Fibroblast of villous mesenchyme (primary cell): ENCODE measurements at places on chromosomes 6 and 20. TPM values are rescaled to one million over a fixed set of nuclear protein-coding genes. Genes with fewer than 3 reads are reported as not detected.

DNA sequence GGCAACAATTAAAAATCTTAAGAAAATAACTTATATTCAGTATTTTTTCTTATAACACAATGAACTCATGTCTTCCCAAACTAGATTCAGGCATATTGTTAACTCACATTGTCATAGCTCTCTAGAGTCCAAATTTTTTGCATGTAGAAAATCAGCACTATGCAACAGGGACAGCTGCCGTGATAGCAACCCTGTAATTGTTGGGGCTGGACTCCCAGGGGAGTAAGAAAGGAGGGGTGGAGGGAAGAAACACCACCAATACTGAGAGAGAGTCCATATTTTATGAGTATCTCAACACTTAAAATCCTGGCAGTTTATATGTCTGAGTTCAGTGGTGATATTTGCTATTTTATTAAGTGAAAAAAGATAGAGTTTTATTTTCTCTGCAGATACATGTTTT lies 89.6 kb upstream of the HS3ST5 start:
- no peak for DNase-seq

DNA sequence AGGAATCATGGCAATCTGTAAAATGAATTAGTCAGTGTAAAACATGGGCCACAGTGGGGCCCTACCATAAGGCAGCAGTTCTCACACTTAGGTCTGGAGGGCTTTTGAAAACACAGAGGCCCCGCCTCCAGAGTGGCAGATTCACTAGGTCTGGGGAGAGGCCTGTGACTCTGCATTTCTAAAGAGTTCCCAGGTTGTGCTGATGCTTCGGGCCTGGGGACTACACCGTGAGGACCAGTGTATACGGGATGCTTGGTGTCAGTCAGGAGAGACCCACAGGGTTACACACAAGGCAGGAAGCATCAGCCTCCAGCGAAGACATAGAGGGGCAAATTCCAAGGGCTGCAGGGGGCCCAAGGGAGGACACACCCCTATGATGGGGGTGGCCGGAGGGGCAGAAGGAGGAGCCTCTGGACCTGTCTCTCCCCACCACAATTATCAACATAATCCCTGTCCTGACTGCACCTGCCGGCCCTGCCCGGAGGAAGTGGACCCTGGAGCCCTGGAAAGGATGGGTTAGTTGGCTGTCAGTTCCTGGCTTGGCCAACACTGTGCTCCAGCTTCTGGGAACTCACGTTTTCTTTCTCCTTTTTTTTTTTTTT lies 46.7 kb downstream of the FGD2 start:
- DNase-seq = peak; percentile 14

DNA sequence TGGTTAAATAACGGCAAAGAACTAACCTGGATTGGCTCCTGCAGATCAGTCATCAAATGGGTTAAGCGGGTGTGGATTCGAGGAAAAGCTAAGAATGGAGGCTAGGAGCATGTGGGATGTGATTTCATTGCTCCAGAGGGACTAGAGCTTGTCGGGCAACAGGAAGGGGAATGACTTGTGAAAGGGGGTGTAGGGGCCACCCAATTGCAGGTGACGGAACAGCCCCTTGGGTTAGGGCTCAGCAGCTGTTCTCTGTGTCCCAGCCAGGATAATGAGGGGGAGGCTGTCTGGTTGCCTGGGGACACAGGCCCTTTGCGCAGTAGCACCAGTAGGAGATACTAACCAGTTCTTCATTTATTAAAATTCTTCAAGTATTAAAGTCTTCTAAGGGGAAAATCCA lies 25.0 kb upstream of the MRPS18A start:
- DNase-seq = no peak

Gene ULBP2
- 4.5 and 6.9 TPM in 2 replicates for total RNA-seq

Gene DNAH8
- under 0.01 and 0.32 TPM in 2 replicates for total RNA-seq

DNA sequence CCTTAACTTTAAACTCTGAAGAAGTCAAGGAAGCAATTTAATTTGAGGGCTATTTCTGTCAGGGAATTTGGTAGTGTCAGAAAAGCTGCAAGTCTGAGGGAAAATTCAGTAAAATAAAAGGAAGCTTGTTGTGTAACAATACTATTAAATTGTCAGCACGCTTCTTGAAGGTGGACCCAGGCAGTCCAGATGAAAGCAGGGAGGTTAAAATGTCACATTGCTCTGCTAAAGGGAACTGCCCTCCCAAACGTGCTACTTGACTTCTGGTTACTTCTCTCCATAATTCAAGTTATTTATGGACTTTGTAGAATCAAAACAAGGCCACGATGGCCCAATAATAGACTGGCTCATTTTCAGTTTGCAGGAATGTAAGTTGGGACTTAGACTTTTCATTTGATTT lies 28.2 kb upstream of the ARMC2 start:
- peak; percentile 73 for DNase-seq

DNA sequence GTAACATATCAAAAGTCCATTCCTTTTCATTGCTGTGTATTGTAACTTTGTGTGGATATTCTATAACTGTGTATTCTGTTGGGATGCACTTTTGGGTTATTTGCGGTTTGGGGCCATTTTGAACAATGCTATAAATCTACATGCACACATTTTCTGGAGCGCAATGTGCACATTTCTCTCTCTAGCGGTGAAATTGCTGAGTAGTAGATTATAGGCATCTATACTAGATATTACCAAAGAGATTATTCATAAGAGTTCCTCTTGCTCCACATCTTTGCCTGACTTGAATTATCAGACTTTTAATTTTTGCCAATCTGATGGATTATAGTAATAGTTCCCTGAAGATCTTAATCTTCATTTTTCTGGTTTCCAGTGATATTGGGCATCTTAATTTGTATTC lies 18.3 kb upstream of the FRK start:
- no peak for DNase-seq

DNA sequence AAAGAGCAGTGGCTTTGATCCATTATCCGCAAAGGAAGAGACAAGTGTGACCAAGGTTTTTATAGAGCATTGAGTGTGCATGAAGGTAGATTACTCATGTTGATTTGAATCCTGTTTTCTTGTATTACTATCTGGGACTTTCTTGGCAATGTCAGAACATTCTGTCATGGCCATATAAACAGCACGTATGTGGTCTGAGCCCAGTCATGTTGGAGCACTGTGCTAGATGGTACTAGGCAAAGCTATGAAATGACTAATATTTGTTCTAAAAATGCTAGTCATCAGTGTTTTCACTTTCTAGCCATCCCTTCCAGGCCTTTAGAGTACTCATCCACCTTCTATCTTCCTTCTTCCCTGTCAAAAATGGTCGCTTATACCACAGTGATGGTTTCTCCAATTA lies 278.6 kb upstream of the FLRT3 start:
- DNase-seq = no peak

DNA sequence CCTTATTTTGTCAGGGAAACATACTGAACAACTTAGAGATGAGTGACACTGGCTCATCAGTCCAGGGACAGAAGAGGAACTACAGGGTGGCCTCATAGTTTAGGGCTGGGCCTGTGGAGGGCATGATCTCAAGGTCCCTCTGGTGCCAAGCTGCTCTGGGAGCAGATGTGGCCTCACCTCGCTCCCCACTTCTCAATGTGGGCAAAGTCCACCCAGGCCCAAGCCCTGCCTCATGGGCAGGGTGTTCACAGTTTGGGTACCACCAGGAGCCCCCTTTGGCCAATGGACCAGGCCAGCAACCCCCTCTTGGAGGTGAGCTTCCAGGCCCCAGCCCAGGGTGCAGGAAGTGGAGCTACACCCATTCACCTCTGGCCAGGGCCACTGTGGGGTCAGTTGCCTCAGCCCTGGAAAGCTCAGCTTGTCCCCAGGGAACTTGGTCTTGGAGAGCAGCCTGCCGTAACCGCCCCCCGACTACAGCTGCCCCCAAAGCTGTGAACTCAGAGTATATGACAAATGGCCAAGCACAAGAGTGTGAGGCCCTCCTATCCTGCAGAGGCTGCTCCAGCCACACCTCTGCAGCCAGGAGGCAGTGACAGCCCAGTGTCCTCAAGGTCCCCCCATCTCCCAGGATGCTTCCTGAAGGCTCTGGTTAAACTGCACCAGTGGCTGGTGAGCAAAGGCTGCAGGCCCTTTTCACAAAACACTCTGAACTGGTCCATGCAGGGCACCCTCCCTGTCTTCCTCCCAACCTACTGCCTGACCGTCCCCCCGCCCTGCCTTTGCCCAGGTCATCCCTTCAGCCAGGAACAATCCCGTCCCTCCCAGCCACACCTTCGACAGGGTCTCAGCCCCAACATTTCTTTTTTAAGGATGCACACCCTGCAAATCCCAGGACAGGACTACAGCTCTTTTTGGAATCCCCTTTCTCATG lies 3.6 kb downstream of the ADISSP start:
- DNase-seq = no peak

DNA sequence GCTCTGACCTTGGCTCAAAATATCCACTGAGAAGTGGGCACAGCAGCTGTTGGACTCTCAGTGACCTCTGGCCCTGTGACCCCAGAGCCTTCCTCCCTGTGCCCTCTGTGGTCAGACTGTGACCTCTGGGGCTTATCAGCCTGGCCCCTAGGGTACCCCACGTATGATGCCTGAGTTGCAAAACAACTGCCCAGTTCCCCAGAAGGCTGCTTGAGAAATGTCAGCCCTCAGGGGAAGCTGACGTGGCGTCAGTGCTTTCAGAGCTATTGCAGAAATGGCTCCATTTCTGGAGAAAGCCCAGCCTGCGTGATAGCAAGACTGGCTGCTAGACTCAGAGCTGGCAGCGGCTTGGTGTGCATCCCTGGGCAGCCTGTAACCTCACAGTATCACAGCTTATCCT lies 31.5 kb upstream of the TGM2 start:
- DNase-seq = peak; percentile 94

- DNase-seq = no peak
These were observed 131.9 kb downstream of the TRMT11 start for GRCh38 chr6:126118058-126118755.

DNA sequence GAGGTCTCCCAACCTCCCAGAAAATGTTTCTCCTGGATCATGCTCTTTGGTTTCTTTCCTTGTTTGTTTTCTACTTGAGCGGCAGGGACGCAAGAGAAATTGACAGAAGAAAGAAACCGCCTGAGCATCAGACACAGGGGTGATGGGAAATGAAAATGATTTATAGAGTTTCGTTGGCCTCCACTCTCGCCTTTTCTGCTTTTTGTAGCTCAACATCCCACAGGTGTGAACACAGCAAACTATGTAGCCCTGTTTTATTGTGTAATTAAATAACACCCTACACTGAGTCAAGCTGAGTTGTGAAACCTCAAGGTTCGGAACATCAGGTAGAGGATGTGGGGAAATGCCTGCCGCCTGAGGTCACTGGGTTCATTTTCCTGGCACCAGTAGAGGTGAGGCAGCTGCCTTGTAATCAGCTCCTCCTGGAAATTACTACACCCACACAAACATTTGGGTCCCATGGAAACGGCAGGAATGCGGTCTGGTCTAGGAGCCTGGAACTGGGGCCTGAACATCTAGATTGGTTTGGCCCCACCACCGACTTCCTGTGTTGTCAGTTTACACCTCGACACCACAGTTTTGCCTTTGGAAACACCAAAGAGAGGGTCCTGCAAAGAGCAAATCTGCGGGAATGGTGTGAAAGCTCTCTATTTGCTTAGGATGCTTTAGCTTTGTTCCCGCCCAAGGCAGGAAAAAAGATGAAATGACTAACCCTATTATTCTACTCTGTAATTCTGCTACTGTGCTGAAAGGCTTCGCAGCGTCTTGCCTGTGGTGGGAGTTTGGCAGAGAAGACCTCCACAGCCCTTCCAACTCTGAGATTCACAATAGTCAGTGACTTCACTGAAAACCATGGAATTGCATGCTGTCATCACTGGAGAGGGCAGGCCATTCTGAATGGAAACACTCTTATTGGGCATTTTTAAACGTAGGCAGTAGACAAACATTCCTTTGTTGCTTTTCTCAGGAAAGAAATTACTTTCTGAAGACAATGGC lies 53.0 kb downstream of the ADAT2 start:
- peak; percentile 60 for DNase-seq

Gene SCAF8
- total RNA-seq = 31.6 and 39.7 TPM in 2 replicates

GRCh38 chr6:2790588-2791449 lies 25.6 kb downstream of the WRNIP1 start:
- DNase-seq = peak; percentile 83

- no peak for DNase-seq
These were observed 381.2 kb downstream of the C6orf118 start for GRCh38 chr6:164928057-164928727.

- peak; percentile 36 for DNase-seq
These were observed 127.4 kb downstream of the MYLK4 start for GRCh38 chr6:2623295-2623694.

Gene RAB22A
- 15.1 and 20.7 TPM in 2 replicates for total RNA-seq

Gene C2
- 1.3 and 2.3 TPM in 2 replicates for total RNA-seq

DNA sequence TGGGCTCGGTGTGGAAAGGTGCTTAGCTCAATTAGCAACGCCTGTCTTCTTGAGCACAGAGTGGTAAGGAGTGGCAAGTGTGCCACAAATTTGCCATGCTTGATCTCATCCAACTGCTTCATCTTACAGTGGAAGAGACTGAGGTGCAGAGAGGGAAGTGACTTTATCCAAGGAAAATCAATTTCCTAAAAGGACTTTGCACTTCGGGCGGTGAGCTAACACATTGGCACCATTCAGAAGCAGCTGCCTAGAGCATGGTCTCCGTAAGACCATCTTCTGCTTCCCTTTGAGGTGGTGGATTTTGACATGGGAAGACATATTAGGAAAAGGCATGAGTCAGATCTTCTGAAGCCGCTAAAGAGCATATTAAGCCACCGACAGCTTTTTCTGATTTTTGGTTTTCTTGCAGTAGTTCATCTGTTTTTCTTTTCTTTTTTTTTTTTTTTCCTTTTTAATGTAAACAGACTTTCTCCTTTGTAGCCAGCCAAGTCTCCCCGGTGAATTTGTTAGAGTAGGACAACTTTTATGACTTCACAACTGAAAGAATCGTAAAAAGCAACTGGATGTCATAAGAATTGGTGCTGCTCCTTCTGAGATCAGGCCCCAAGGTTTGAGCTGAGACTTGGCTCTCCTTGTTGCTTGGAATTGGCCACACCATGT lies 273.2 kb downstream of the CDC5L start:
- DNase-seq = peak; percentile 79

DNA sequence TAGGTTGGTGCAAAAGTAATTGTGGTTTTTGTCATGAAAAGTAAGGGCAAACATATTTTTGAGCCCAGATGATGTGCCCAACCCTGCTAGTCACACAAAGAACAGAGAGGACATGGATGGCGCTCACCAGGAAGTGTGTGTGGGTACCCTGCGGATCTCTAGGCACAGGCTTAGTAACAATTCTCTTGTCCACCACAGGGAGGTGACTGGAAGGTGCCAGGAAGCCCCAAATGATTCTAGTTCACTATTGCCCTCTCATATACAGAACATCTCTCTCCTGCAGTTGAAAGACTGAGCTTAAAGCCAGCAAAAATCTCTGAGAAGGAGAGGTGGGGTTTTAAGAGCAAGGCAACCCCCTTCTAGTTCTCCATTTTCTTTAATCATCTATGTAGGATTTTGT lies 272.1 kb upstream of the TAB2 start:
- no peak for DNase-seq

DNA sequence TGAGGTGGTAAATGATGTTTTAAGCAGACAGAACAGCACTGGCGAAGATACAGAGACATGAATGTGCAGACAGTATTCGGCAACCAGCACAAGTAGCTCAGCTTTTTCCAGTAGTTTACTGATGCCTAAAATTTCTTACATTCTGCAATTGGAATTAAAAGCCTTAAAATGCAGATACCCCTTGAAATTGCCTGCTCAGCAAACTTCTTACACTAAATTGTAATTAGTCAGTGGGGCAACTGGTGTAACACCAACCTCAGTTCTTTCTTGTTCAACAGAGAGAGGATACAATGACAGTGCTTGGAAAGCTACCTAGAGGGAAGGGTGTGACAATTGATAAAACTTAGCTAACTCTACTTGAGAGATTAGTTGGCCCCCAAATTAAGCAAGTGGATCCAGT lies 121.1 kb upstream of the ENPP5 start:
- DNase-seq = no peak

Gene MOG
- not detected in 2 replicates for total RNA-seq
